Mesothelial cell of epicardium (in vitro differentiated cells): ENCODE measurements at places on chromosomes 16 and 17. TPM values are rescaled to one million over a fixed set of nuclear protein-coding genes. Genes with fewer than 3 reads are reported as not detected.

TP53TG3 gene
- not detected in 3 replicates for total RNA-seq

ACSM5 gene
- total RNA-seq = not detected in 3 replicates

KRTAP4-5 gene
- total RNA-seq = not detected in 3 replicates

TEX19 gene
- 0.16 TPM in 1 of 3 replicates, not detected in the others for total RNA-seq

EFNB3 gene
- 27.3 to 28.2 TPM (median 28.1 TPM) in 3 replicates for total RNA-seq

CRYBA1 gene
- not detected in 3 replicates for total RNA-seq

SLFN11 gene
- total RNA-seq = 34.1 to 37.7 TPM (median 36.9 TPM) in 3 replicates

CALCOCO2 gene
- total RNA-seq = 55.2 to 56.6 TPM (median 56.6 TPM) in 3 replicates

GRCh38 chr16:84259691-84260090, 19.9 kb upstream of the KCNG4 start:
- DNase-seq = no peak

GRCh38 chr16:88790312-88791211, 5.5 kb upstream of the PIEZO1 start:
- no peak for DNase-seq

GRCh38 chr17:42310787-42311215, 22.5 kb downstream of the STAT5A start:
- no peak for DNase-seq

GRCh38 chr16:86664522-86665318, 86.4 kb downstream of the FOXL1 start:
- DNase-seq = no peak

- DNase-seq = no peak
These were observed 15.7 kb downstream of the WNT3 start for GRCh38 chr17:46802800-46803199.

DNA sequence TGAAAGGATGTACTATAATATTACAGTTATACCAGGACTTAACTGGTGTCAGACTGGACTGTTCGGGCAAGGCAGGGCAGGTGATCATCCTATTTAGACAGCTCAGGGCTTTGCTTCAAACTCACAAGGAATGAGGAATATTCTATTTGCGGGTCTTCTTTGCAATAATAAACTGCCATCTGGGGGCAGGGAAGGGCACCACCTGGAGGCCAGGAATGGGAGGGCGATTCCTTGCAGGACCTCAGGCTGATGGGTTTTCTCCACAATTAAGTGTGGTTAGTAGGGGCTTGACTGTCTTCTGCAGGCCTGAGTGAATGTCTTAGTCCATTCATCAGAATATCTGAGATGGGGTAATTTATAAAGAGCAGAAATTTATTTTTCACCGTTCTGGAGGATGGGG, 424.1 kb downstream of the CA10 start:
- DNase-seq = no peak

DNA sequence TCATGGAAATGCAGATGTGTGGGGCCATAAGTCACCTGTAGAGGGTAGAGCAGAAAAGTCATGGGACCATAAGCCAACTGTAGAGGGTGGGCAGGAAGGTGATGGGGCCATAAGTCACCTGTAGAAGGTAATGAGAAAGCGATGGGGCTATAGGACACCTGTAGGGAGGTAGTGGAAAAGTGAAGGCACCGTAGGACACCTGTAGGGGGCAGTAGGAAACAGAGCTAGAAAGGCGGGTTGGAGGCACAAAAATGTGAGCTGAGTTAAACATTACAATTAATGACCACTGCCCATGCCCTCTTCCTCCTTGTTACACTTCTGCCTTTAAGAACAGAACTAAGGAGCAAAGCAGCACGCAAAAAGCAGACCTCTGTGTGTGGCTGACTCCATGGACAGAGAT, 150.1 kb downstream of the SHISA6 start:
- no peak for DNase-seq

DNA sequence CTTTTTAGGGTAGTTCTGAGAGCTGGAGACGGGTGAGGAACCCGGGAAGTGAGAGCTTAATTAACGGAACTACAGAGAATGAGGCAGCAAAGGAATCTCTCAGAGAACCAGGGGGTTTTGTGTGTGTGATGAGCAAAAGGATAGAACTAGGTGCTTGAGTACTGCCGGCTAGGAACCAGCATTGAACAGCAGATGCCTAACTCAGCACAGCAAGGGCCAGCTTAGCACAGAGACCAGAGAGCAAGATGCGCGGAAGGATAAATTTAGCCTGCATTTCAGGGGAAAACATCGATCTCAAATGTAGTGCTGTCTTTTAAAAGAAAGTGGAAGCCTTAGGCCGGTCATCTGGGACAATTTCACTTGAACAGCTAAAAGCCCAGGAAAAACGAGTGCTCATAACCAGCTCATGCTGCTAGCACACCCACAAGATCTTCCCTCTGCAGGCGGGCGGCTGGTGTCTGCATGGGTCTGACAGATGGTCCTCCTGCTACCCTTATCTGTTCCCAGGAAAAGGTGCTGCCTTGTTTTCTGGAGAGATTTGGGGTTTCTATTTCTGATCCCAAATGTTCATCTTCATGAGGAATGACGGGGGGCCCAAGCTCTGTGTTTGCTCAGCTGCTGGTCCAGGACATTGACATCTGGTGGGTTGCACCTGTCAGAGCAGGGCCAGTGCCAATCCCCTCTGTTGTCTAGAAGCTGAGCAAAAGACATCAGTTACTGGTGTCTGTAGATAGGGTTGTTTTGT, 103.9 kb downstream of the SOCS1 start:
- no peak for DNase-seq

- DNase-seq = no peak
These were observed 30.3 kb downstream of the B4GALNT2 start for GRCh38 chr17:49162866-49163265.

- DNase-seq = peak; percentile 39
These were observed 1.1 kb upstream of the USP32 start for GRCh38 chr17:60392845-60393702.

DNA sequence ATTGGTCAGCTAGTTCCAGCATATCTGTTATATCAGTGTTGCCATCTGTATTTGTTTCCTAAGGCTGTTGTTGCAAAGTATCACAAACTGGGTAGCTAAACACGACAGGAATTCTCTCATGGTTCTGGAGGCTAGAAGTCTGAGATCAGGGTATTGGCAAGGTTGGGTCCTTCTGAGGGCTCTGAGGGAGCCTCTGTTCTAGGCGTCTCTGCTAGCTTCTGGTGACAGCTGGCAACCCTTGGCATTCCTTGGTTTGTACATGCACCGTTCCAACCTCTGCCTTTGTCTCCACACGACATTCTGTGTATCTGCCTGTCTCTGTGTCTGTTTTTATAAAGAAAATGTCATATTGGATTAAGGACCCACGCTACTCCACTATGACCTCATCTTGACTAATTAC, 219.9 kb upstream of the NLRP1 start:
- DNase-seq = no peak

DNA sequence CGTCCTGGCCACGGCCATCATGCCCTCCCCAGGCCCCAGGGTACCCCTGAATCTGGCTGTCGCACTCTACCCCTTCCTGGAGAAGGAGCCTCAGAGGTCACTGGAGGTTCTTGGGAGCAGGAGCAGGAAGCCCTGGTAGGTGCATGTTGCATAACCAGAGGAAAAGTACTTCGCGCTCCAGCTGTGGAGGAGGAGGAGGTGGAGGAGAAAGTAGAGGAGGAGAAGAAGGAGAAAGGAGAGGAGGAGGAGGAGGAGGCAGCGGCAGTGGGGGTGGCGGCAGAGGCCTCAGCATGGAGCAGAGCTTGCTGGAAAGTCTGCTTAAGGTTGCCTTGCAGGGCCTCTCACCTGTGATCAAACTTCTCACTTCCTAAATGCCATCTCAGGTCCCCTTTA, 61.8 kb downstream of the BAIAP2 start:
- no peak for DNase-seq

DNA sequence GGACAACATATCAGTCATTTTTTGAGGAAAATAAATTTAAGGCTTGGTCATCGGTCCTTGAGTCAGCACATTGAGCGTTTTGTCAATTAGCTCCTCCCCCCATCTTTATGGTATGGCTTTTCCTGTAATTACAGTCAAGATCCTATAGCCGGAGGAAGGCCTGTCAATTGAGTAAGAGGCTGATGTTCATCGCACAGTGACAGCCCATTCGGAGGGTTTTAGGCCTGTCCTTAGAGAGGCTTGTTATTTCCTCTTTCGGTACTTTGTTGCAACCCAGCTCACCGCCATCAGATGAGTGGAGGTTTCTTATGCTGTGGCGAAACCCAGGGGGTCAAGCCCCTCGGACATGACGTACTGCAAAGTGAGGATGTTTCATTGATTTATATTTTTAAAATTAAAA, 395.2 kb downstream of the WWOX start:
- no peak for DNase-seq

DNA sequence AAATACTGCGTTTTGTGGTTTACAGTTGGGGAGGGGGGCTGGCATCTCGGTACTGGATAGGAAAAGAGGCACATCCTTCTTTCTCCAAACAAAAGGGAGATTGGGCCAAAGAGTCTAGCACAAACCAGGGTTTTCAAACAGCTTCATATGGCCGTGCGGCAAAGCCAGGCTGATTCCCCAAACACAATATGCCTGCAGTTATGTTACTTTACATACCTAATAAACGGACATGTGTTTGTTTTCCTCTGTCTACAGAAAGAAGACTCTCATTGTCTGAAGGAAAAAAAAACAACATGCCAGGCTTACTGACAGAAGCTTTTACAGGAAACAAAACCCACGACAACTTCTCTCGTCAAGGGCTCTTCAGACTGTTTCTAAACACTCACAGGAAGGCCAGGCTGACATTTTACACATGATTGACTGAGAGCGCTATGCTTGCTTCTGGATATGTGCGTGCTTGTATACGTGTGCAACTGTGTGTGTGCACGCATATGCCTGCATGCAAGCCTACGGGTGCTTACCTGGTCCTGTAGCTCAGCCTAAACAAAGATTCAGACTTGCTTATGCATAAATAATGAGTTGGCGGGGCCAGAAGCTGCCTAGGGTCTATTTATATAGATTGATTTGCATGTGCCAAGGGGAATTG, 461.0 kb upstream of the C16orf82 start:
- no peak for DNase-seq
